Stimulated activated CD8-positive, alpha-beta memory T cell treated with anti-CD3 and anti-CD28 coated beads, Interleukin-7, amount 100 ng/mL, for 1 hour (primary cell): ENCODE measurements at places on chromosomes 5 and 9.

- no peak for DNase-seq
These were observed 32.7 kb downstream of the GRIA1 start for GRCh38 chr5:153523211-153523610.

GRCh38 chr9:129081388-129081904 is 535 bp downstream of the DOLPP1 start:
- DNase-seq, result no peak

DNA sequence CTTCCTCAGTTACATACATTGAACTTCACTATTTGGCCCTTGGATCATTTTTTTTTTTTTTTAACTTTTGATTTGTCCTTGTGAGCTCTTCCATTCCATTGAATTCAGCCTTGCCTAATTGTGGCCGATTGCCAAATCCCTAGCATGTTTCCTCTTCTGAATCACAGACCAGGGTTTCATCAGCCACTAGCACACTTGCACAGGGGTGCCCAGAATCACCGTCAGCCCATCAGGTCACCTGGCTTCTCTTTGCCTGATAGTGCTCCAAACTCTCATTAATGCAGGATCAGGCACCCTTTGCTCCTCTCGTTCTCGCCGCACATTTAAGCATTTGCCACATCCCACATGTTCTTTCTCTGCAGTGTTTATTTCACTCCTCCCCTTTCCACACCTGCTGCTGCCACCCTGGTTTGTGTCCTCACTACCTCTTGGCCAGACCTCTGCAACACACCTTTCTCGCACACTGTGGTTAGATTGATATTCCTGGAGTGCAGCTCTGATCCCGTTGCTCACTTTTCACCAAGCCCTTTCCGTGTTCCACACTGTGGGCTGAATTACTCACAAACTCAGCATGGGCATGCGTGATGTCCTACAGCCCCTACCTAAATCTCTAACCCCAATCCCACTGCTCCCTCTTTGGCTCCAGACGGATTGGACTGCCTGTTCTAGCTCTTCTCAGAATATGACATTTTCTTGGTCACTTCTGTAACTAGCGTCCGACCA is 9.8 kb downstream of the PIK3R1 start:
- no peak for DNase-seq

- DNase-seq, result no peak
These were observed 40.5 kb upstream of the RUFY1 start for GRCh38 chr5:179509845-179510244.
